Skin of body (tissue), 3 donors: ENCODE measurements at places on chromosomes 5 and 9. TPM values are rescaled to one million over a fixed set of nuclear protein-coding genes. Genes with fewer than 3 reads are reported as not detected.

GRCh38 chr5:170494041-170494440, 9.8 kb upstream of the KCNIP1 start:
- DNase-seq = no peak

The PTCD2 gene
- 7.2 TPM for total RNA-seq

DNA sequence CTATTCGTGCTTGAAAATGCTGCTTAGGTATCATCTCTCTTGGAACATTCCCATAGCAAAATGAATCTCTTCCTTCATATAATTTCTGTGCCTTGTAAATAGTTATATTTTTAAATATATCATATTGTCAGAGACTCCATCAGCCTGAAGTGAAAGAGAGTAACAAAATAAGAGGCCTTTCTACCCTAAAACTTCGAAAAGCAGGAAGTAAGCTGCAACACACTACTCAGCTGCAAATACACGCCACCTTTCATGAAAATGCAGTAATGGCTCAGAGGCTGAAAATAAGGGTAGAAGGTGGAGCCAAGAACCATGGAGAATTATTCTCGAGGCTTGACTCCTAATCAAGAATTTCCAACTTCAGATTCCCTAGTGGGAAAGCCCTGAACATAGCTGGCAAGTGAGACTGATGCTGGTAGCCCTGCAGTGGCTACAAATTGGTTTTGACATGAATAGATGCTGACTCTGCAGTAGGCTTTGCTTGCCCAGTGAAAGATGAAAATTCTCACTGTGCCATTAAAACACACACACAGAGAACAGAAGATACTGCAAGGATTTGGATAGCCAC, 30.2 kb upstream of the PTGER4 start:
- no peak for DNase-seq

GRCh38 chr9:69963803-69964202, 79.8 kb upstream of the MAMDC2 start:
- no peak for DNase-seq

The ZNF483 gene
- total RNA-seq = 4.2 TPM
